Kidney capillary endothelial cell (primary cell): ENCODE measurements at places on chromosomes 3 and 15.

DNA sequence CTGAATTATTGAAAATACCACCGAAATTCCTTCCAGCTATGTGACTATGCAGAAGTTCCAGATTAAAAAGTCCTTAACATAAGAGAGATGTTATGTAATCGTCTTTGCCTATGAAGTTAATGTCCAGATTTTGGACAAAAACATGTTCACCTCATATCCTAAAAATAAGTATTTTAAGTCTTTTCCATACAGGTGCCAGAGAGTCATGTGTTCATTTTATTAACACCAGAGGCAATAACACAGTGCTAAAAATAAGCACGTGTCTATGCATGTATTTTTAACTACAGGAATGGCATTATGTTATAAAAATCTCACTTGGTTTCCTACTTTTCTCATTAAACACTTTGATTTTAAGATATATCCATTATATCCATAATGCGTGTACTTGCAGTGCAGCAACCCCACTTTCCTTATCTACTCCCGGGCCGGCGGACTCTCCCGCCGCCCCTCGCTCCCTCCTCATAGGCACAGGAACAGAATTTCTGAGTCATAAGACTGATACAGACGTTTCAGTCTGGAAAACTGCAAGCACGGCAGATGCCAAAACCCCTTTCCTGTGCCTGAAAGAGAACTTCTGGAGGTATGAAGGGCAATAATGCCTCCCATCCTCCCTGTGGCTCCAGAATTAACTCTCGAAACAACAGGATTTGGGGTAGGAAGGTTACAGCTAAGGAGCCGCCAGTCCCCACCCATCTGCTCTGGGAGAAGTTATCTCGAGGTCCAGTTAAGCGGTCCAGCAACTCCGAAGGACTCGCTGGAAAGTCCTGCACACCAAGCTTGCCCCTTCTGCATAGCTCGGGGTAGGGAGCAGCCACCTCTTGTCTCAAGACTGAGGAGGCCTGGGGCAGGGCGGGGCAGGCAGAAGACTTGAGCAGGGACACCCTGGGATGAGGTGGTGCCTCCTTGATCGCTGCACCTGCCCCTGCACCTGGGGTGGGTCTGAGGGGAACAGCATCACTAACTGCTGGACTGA is 22.3 kb upstream of the PSTPIP1 start:
- DNase-seq = no peak

DNA sequence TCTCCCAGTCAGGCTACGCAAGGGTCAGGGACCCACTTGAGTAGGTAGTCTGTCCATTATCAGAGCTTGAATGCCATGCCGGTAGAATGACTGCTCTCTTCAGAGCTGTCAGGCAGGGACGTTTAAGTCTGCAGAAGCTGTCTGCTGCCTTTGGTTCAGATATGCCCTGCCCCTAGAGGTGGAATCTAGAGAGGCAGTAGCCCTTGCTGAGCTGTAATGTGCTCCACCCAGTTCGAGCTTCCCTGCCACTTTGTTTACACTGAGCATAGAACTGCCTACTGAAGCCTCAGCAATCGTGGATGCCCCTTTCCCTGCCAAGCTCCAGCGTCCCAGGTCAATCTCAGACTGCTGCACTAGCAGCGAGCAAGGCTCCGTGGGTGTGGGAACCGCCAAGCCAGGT is 57.5 kb upstream of the SETMAR start:
- no peak for DNase-seq

DNA sequence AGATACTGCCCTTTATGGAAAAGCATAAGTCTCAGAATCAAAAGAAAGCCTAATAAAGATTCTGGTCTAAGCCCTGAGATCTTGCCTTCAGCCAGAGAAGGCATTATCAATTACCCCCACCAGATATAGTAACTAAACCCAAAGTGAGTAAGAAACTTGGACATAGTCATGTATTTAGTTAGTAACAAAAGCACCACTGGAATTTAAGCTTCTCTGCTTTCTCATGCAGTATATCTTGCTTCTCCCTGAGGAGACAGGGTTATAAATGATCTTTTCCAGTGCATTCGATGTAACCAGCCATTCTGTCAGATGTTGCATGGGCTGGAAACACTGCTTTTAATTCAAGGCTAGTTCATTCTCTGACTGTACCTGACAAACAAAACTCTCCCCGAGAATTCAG is 946.7 kb downstream of the NAALADL2 start:
- DNase-seq = no peak

DNA sequence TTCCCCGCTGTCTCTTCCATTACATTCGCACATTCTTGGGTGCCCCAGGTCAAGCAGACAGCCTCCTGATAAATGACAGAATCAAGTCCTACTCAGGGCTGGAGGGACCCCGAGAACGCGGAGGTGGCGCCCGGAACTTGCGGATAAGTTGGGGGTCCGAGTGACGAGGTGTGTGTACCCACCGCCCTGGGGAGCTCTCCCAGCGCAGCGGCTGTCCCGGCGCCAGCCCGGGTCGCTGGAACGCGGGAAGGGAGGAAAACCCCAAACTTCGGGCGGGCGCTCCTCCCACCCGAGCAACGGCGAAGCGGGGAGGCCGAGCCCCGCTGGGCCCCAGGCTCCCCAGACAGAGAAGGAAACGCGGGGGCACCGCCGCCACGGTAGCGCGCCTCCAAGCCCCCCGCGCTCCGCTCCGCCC is 550 bp downstream of the CLN6 start:
- no peak for DNase-seq

GRCh38 chr15:42226648-42227047 is 18.5 kb upstream of the VPS39 start:
- no peak for DNase-seq

GRCh38 chr3:25781145-25781757 is 2.0 kb downstream of the NGLY1 start:
- DNase-seq = no peak
